Esophagus muscularis mucosa (tissue), 4 donors: ENCODE measurements at places on chromosomes 11 and 22.

DNA sequence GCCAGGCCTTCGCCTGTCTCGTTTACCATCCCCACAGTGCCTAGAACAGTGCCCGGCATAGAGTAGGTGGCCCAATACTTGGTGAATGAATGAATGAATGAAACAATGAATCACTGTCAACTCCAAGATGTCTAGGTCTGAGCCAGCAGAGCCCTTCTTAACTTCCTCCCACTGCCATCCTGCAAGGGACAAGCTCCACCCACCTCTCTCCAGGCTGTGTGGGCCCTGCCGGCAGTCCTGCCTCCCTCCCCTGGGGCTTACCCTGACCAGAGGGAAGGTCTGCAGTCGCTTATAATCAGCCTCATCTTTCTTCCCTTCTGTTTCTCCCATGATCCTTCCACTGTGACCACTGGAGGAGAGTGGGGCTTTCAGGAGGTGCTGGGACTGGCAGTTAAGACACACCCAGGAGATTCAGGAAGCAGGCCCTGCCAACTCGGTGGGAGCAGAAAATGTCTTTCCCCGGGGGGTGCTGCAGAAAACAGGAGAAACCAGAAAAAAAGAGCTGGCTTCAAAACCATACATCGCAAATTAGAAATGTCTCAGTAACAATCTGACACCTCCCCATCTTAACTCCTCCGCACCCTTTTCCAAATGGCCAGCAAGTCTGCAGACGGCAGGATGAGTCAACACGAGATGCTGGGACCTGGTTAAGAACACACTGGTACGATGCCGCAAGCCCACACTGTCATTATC is 11.4 kb downstream of the DNAL4 start:
- peaks cover 26% of the 10 kb centered on the region for H3K36me3 ChIP-seq
- no peaks in the 10 kb centered on the region for H3K27me3 ChIP-seq
- H3K27ac ChIP-seq = no peak overlapping the region
- no peak for DNase-seq

GRCh38 chr11:35540526-35540925 is 15.1 kb upstream of the PAMR1 start:
- peaks cover 27% of the 10 kb centered on the region for H3K4me1 ChIP-seq
- DNase-seq = no peak
- H3K27ac ChIP-seq = peak overlapping the region; percentile 55
- H3K27me3 ChIP-seq = no peaks in the 10 kb centered on the region

- no peaks in the 10 kb centered on the region for H3K27me3 ChIP-seq
- H3K4me3 ChIP-seq = peak overlapping the region; percentile 36
- H3K4me1 ChIP-seq = peaks cover 100% of the 10 kb centered on the region
- H3K36me3 ChIP-seq = peaks cover 43% of the 10 kb centered on the region
- peak overlapping the region; percentile 100 for H3K27ac ChIP-seq
Observed at GRCh38 chr22:36329254-36330078, 58.3 kb downstream of the MYH9 start.

- DNase-seq = no peak
- H3K27me3 ChIP-seq = no peaks in the 10 kb centered on the region
- H3K4me1 ChIP-seq = peaks cover 1% of the 10 kb centered on the region
- H3K27ac ChIP-seq = no peak overlapping the region
Observed at GRCh38 chr22:28716686-28717085, 24.9 kb downstream of the CHEK2 start.

GRCh38 chr22:42168476-42168875 is 37.9 kb upstream of the CYP2D6 start:
- H3K4me3 ChIP-seq = no peak overlapping the region
- DNase-seq = no peak
- no peaks in the 10 kb centered on the region for H3K27me3 ChIP-seq
- H3K4me1 ChIP-seq = peaks cover 6% of the 10 kb centered on the region
- H3K36me3 ChIP-seq = peaks cover 41% of the 10 kb centered on the region

DNA sequence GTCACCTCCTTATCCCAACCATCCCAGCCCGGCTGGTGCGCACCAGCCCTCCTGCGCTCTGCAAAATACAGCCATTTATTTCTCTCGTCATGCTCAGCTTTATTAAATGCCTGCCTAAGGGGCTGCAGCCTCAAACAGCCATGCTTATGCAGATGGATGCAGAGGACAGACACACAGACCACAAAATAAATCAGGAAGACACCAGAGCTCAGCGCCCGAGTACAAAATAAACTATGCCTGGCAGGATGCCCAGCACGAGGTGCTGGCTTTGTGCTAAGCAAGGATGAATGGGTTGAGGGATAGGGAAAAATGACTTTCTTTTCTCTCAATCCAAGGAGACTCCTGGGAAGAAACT is 70.5 kb downstream of the RPUSD4 start:
- H3K27ac ChIP-seq = peak overlapping the region; percentile 74
- no peaks in the 10 kb centered on the region for H3K36me3 ChIP-seq
- no peak for DNase-seq
- peak overlapping the region; percentile 14 for H3K4me3 ChIP-seq
- no peaks in the 10 kb centered on the region for H3K27me3 ChIP-seq
- peaks cover 64% of the 10 kb centered on the region for H3K4me1 ChIP-seq

GRCh38 chr22:37164505-37164887 is 14.8 kb upstream of the IL2RB start:
- no peak for DNase-seq
- H3K27me3 ChIP-seq = no peaks in the 10 kb centered on the region
- H3K4me1 ChIP-seq = peaks cover 19% of the 10 kb centered on the region

- H3K4me1 ChIP-seq = no peaks in the 10 kb centered on the region
- H3K36me3 ChIP-seq = peaks cover 86% of the 10 kb centered on the region
- DNase-seq = no peak
- no peak overlapping the region for H3K4me3 ChIP-seq
Observed at GRCh38 chr11:113736323-113736722, 30.2 kb upstream of the TMPRSS5 start.

DNA sequence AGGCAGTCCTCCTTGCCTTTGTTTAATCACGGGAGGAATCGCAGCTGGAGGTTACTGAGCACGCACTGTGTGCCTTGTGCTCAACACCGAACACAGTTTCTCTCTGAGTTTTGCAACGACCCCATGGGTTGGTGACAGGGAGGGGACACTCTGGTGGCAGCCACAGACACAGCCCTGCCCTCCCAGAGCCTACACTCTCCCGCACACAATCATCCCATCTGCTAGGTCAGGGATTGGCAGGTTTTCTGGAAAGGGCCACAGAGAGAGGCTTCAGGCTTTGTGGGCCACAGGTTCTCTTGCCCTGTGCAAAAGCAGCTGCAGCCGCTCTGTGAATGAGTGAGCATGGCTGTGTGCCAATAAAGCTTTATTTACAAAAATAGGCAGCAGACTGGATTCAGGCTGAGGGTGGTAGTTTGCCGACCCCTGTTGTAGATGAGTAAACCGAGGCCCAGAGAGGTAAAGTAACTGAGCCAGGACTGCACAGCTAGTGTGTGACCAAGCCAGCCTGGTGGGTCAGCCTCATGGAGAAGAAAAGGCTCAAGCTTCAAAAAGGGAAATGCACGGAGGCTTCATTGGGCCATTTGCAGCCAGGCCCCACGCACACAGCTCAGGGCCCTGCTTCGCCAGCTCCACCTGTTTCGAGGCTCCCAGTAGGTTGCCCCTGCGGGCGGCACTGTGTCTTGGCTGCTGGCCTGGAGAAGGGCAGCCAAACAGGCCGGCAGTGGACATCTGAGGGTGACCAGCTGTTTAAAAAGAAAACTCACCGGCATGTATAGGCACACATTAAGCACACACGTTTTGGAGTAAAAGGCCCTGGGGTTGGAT is 16.3 kb downstream of the LTO1 start:
- peaks cover 30% of the 10 kb centered on the region for H3K36me3 ChIP-seq
- H3K4me1 ChIP-seq = no peaks in the 10 kb centered on the region
- H3K4me3 ChIP-seq = no peak overlapping the region
- H3K27ac ChIP-seq = no peak overlapping the region
- no peaks in the 10 kb centered on the region for H3K27me3 ChIP-seq

DNA sequence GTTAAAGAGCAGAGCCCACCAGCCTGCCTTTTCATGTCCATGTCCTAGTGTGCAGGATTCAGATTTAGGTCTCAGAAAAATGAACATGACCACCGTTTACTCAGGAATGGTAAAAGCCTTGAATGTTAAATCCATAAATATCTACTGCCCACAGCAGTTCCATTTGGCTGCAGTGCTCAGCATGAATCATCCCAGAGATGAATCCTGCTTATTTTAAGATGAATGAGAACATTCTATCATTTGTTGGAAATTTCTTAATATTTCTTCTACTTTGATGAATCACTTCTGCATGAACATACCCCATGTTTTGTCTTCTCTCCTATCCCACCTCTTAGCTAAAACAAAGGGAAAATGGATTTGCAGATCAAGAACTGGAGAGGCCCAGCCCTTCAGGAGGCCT is 47.5 kb upstream of the AQP11 start:
- H3K4me1 ChIP-seq = no peaks in the 10 kb centered on the region
- H3K36me3 ChIP-seq = no peaks in the 10 kb centered on the region
- no peak for DNase-seq
- no peak overlapping the region for H3K27ac ChIP-seq
- H3K27me3 ChIP-seq = no peaks in the 10 kb centered on the region

GRCh38 chr11:113384551-113384950 is 3.0 kb upstream of the ANKK1 start:
- H3K36me3 ChIP-seq = no peaks in the 10 kb centered on the region
- H3K4me1 ChIP-seq = no peaks in the 10 kb centered on the region
- H3K4me3 ChIP-seq = no peak overlapping the region
- peaks cover 13% of the 10 kb centered on the region for H3K27me3 ChIP-seq
- H3K27ac ChIP-seq = no peak overlapping the region

- no peaks in the 10 kb centered on the region for H3K4me1 ChIP-seq
- H3K27me3 ChIP-seq = no peaks in the 10 kb centered on the region
- DNase-seq = peak; percentile 47
- H3K36me3 ChIP-seq = no peaks in the 10 kb centered on the region
- no peak overlapping the region for H3K27ac ChIP-seq
Observed at GRCh38 chr11:102719620-102720277, 5.0 kb downstream of the MMP8 start.

DNA sequence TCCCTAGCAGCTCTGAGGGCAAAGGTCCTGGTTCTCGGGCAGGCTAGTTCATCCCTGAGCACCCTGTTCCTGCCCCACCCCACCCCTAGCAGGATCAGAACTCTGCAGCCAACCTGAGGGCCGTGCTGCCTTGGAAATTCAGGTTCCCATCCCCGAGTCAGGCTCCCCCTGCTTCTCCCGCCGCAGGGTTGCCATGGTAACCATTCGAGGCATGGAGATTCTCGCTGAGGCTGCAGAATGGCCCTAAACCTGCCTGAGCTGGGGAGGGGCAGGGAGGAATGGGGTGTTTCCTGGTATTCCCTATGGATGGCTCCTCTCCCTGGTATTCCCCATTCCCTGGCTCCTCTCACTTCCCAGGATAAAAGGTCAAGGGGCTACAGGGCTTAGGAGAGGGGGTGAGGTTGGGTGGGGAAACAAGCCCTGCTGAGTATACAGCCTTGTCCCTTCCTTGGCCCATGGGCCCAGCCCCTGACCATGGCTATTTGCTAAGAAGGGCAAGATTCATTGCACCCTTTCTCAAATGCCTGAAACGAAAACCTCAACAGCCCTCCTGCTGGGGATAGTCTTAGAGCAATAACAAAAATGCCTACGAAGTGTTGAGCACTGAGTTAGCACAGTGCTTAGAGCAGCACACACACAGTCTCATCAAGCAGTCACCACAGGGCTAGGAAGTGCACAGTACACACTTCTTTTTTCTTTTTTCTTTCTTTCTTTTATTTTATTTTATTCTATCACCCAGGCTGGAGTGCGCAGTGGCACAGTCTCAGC is 58.7 kb downstream of the CHST1 start:
- no peaks in the 10 kb centered on the region for H3K36me3 ChIP-seq
- no peaks in the 10 kb centered on the region for H3K4me1 ChIP-seq
- no peak overlapping the region for H3K27ac ChIP-seq
- H3K27me3 ChIP-seq = no peaks in the 10 kb centered on the region
- DNase-seq = no peak
- H3K4me3 ChIP-seq = no peak overlapping the region

GRCh38 chr22:49208004-49208402 is 619.7 kb downstream of the BRD1 start:
- DNase-seq = no peak
- no peak overlapping the region for H3K27ac ChIP-seq
- no peak overlapping the region for H3K4me3 ChIP-seq
- no peaks in the 10 kb centered on the region for H3K27me3 ChIP-seq

DNA sequence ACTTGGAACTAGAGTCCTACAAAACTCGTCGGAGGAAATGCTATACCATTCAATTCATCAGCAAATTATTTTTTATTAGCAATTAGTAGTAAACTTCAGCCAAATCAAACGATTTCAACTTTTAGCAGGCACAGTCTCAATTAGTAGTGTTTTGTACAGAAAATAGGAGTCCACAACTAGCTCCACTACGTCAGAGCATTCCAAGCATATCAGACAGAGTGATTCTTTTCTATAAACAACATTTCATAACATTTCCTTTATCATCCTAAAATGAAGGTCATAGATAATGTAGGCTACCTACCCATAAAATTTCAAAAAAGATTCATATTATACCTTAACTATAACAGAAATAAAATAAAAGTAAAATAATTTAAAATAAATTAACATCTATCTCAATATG is 169.9 kb downstream of the KIF18A start:
- H3K4me3 ChIP-seq = no peak overlapping the region
- H3K27ac ChIP-seq = no peak overlapping the region
- no peaks in the 10 kb centered on the region for H3K4me1 ChIP-seq
- H3K27me3 ChIP-seq = no peaks in the 10 kb centered on the region
- H3K36me3 ChIP-seq = no peaks in the 10 kb centered on the region
- DNase-seq = no peak

- peaks cover 39% of the 10 kb centered on the region for H3K36me3 ChIP-seq
- H3K27me3 ChIP-seq = no peaks in the 10 kb centered on the region
- no peak for DNase-seq
- peak overlapping the region; percentile 71 for H3K4me3 ChIP-seq
- peaks cover 48% of the 10 kb centered on the region for H3K4me1 ChIP-seq
Observed at GRCh38 chr22:42078469-42079318, 806 bp upstream of the SMDT1 start.

DNA sequence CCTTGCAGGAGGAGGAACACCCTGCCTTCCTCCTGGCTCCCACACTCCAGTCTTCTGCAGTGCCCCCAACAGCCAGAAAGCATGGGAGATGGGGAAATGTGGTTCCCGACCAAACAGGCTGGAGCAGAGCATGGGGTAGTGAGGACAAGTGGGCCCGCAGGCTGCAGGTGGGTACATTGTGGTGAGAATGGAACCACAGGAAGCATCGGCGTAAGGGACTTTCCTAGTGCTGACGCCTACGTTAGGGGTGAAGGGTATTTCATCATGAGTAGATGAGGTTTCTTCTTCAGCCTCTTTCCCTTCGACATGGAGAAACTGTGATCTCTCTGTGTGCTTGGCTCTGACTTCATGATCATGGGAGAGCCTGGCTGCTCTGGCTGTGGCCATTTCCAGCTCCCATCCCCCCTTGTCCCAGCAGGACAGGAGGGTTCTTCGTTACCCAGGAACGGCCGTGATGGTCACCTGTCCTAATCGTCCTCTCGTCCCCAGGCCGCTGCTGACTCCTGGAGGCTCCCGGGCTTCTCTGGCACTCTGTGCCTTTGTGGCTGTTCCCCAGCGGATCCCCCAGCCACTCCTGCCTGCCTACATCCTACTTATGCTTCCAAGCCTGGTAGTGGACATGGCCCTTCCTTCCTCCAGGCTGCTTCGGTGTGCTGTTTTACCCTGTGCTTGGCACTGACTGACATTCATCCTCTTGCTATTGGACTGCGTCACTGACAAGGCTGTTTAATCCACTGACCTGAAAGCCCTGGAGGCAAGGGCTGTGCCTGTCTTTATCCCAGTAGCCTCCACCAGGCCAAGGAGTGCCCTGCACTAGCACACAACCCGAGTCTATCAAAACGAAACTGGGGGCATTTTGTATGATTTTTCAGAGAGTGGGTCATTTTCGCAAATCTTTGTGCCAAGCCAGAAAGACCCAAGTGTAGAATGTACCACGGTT is 65.2 kb upstream of the CECR2 start:
- no peaks in the 10 kb centered on the region for H3K4me1 ChIP-seq
- no peaks in the 10 kb centered on the region for H3K36me3 ChIP-seq
- no peak overlapping the region for H3K27ac ChIP-seq
- H3K4me3 ChIP-seq = no peak overlapping the region

- H3K4me1 ChIP-seq = no peaks in the 10 kb centered on the region
- no peak for DNase-seq
- H3K4me3 ChIP-seq = no peak overlapping the region
Observed at GRCh38 chr11:17244046-17244445, 32.5 kb upstream of the NUCB2 start.
